ENCODE measurements at places on chromosomes 1 and 21.

DNA sequence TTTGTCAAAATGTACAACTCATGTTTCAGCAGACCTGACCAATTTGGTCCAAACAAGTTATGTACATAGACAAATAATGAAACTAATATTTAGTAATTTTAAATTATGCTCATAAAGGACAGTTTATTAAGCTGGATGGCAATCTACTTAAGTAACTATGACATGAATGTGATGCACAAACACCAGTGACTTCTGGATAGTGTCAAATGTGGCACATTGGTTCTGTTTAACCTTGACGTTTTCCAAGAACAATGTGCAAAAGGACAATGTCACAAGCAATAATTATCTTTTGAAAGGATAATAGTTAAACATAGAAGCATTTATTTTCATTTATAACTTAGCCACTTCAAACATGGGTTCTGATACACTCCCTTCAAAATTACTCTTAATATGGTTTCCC, 80.0 kb downstream of the TRIM33 start:
- no peak for DNase-seq

DNA sequence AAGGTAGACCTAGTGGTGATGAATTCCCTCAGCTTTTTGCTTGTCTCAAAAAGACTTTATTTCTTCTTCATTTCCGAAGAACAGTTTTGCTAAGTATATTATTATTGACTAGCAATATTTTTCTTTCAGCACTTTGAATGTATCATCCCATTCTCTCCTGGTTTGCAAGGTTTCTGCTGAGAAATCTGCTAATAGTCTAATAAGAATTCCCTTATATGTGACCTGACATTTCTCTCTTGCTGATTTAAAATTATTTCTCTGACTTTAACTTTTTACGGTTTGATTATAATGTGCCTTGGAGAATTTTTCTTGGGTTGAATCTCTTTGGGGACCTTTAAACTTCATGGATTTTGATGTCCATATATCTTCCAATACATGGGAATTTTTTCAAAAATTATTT, 628.3 kb upstream of the ADGRL2 start:
- DNase-seq = no peak

- no peak for DNase-seq
These were observed 172.2 kb upstream of the UBE2U start for GRCh38 chr1:64031236-64031635.

DNA sequence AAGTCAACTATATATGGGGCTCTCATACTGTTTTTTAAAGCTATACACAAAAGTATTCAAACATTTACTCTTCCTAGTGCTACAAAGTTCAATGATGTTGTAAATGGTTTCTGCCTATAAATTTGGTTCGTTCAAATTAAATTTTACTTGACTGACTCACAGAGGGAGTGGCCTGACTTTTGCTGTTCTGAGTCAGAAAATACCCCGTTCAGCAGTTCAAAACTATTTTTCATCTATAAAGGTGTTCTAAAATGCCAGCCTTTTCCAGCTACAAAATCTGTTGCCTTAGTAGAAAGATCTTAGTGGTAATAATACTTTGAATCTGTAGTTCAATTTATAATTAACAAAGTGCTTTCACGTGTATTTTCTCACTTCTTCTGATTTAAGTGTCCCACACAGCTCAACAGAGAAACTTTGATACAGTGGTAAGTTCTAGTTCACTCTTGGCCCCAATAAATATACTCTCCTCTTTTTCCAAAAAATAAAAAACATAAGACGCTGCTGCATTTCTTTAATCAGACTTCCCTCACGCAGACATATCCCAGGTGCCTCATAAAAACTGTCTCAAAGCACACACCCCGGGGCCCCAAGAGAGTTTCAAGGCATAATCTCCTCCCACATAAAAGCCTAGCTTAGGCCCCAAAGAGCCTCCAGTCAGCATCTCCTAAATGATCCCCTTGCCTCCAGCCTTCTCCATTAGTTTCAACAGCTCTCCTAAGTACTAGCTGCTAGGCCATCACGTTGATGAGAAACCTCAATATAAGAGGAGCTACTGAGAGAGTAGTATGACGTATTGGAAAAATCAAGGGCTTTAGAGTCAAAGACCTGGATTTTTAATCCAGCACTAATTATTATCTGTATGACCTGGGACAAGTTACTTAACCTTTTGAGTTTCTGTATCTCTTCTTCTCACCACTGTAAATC, 3.2 kb downstream of the PTP4A2 start:
- DNase-seq = no peak

- DNase-seq = no peak
These were observed 38.8 kb downstream of the TMEM53 start for GRCh38 chr1:44635439-44635838.

- no peak for DNase-seq
These were observed 135.7 kb upstream of the PROX1 start for GRCh38 chr1:213852107-213852506.

- no peak for DNase-seq
These were observed 2.9 kb upstream of the SLC2A7 start for GRCh38 chr1:9028921-9029705.

- no peak for DNase-seq
These were observed 497.9 kb upstream of the NEGR1 start for GRCh38 chr1:72780212-72780611.

DNA sequence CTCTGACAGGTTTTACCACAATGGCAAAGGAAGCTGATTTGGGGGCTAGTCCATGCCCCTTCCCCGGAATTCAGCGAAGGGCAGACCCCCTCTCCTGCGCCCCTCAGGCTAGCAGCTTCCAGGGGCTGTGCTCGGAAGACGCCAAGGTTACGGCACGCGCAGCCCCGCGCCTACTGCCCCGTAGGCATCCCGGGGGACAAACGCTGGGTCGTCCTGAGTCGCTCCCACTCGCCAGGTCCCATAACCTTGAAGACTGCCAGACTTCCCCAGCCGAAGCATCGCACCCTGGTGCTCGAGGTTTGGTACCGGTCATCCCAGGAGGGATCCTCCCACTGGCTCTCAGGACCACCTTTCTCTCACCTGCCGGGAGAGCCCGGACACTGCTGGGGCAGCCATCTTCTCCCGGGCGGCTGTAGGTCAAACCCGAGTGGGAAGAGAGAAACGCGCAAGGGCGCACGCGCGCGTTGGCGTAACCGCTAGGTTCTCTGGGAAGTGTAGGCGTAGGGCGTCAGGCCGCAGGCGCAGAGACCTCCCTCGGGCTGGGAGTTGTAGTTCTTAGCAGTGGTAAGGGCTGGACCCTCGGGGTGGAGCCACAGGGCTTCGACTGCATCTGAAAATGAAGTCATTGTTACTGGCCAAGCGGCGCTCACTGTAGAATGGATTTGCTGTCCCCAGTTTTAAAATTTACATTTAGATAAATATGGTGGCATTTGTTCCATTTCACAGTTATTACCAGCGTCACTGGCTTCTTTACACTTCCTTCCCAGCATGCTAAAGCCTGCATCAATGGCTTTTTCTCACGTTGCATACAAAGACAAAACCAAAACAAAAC, at the start of gene ATP5PO:
Gene ATP5PO, minus strand, starts transcription at position 437 of the 832 bp plus-strand sequence. Its CDS starts 41 bp downstream, at position 396.
- peak; percentile 91 for DNase-seq

GRCh38 chr1:65431111-65431705, 10.7 kb downstream of the LEPR start:
- no peak for DNase-seq

DNA sequence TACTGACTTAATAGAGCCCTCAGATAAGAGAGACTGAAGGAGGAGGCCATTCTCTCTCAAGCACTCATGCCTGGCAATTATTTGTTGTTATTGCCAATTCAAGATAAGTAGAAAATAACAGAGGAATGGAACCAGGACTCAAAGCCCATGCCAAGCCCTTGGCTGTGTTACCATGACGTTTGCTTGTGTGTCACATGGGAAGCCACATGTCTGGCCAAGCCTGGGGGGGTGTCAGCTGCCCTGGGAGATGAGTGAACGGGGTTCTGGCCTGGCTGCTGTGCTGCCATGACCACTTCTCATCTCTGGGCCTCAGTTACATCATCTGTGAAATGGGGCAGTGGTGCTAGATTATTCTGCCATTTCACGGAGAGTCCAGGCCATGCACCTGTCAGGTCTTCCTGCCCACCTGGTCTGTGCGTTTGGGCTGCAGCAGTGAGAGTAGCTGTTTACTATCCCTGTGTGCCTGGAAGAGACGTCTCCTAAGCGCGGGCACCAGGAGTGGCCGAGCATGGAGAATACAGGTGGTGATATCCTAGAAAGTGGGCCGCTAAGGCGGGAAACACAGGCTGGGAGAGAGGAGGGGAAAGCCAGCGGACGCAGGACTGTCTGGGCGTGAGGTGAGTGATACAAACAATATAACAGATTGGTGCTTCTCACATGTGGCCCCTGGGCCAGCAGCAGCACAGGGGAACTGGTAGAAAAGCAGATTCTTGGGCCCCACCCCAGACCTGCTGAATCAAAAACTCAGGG, 67.8 kb downstream of the MAN1C1 start:
- no peak for DNase-seq

- DNase-seq = no peak
These were observed 110.8 kb upstream of the RUNX1 start for GRCh38 chr21:35159881-35160280.

GRCh38 chr1:44496541-44497171, 91.6 kb downstream of the RNF220 start:
- DNase-seq = no peak

DNA sequence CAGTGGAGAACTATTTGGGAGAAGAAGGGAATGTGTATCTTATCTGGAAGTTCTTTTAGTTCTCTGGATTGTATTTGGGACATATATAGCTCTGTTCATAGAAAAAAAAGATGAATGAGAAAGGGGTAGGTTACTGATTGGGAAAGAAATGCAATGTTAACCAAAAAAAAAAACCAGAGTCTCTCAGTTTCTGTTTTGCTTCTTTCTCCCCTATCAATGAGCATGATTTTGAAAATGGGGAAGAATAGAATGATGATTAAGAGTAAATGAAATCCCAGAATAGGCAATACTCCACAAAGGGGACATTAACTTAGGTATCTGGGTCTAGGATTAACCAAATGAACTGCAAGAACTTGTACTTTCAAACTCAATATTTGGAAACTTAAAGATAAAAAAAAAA, 92.9 kb downstream of the RHOU start:
- no peak for DNase-seq

DNA sequence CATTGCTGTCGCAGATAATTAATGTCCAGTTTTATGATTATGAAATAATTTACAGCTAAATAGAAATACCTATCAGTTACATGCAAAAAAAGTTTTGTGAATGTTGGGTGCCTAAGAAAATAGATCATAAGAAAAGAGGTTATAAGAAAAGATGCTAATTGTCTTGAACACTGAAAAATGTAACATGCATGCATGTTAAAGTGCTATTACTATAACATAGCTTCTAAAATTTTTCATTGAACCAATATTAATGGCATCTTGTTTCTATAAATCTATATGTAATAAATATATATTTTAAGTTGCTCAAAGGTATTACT, 35.5 kb upstream of the SCYL3 start:
- DNase-seq = no peak

GRCh38 chr1:218887141-218887925, 286.3 kb upstream of the LYPLAL1 start:
- no peak for DNase-seq

DNA sequence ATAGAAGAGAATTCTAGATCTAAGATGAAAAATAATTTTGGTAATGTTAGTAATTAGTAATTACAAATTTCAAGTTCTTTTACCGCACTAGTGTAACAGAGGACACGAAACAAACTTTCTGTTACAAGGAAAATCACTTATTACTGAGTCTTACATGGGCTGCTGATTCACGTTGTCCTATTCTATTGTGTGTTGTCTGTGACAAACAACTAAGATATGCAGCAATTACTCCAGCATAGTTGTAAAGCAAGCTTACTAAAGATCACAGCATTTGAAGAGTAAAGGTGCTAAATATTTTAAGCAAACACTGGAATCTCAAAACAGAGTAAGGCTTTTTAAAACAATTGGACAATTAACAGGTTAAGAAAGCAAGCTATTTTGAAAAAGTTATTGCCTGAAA, 502.3 kb downstream of the KCNT2 start:
- no peak for DNase-seq

- no peak for DNase-seq
These were observed 19.0 kb upstream of the LUZP1 start for GRCh38 chr1:23187637-23188036.

DNA sequence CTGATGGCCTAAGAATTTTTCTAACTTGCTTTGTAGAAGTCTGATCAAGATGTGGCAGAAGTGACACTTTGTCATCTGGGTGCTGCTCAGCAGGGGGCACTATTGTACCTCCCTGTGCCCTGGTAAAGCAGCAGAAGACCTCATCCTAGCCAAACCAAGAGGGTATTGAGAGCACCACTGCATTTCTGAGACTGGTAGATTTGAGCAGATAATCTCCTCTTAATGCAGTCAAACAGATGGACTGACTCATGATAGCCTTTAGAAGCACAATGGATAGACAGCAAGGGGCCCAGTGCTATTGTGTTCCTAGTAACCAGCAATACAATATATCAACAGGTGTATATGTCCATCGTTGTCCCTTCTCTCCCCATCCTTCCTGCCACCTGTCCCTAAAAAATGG, 5.7 kb downstream of the TPM3 start:
- DNase-seq = no peak

DNA sequence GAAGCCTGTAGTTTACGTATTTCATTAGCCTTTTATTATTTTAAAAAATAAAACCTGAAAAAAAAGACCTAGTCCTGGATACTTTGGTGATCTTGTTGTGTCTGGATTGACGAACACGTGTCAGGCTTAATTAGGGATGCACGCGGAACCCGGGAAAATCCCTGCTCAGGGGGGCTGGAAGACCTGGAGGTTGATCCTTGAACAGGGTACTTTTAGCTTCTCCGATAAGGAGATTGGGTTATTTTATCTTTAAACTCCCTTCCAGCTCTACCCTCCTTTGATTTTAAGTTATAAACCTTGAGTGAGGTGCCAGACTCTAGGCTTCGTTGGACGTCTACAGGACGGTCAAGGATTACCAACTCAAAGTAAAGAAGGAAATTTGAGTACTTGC, 552 bp upstream of the ZNF691 start:
- DNase-seq = no peak

GRCh38 chr1:229139331-229140118, 131.4 kb upstream of the RAB4A start:
- DNase-seq = no peak

- no peak for DNase-seq
These were observed 47.9 kb downstream of the SLC45A1 start for GRCh38 chr1:8365661-8366362.

- no peak for DNase-seq
These were observed 12.7 kb downstream of the KYAT3 start for GRCh38 chr1:88979749-88980116.

DNA sequence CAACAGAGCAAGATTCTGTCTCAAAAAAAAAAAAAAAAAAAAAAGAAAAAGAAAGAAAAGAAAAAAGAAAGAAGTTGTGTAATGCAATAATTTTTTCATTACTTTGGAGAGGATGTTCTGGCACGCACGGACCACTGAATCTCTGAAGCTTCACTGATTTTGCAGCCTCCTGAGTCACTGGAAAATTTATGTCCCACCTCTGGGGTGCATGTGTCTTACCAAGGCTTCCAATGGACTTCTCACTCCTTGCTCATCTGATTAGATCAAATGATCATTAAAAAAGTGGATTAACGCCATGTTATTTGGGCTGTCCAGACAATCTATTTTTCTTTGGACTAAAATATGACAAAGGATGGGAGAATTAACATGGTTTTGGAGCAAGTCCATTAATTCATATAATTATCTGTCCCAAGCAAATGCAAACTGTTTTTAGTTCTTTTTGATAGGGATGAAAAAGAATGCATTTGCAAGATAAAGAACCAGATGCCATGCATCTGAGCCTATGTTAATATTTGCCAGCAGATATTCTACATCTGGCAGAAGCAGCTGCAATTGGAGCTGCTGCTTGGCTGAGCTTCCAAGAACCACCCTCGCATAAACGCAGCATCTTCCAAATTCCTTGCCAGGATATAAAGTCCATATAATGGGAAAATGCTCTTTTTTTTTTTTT, 10.1 kb upstream of the MAP1LC3C start:
- DNase-seq = no peak
